ENCODE measurements at places on chromosomes 7 and 10.

- no peak for DNase-seq
Observed at GRCh38 chr10:69818676-69819239, 17.1 kb downstream of the COL13A1 start.

- no peak for DNase-seq
Observed at GRCh38 chr7:139011373-139011772, 24.5 kb downstream of the ZC3HAV1L start.

DNA sequence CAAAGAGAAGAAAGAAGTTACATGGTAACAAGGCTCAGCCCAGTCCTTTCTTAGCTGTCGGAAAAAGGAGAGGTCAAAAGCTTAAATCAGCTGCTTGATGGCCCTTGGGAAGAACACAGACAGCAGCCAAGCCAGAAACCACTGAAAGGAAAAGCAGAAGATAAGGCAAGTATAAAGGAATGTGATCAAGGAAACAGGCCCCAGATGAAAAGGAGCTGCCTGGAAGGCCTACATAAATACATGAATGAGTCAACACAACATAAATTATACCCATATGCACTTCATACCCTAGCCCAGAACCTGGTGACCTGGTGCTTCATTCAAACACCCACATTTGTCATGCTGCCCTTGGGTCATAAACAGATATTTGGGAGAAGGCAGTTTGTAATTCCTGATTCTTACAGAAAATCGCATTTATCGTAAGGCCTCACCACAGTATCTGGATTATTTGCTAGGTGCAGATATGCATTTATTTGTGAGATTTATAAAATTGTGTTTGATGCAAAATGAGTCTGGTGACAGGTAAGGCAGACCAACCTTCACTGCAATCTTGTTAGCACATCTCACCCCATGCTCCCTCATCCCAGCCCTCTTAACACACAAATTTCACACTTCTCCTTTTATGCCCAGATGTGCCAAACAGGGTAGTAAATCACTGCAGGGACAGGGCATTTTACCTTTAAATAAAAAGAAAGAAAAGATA is 94.9 kb upstream of the KCNIP2 start:
- DNase-seq, result peak; percentile 82

DNA sequence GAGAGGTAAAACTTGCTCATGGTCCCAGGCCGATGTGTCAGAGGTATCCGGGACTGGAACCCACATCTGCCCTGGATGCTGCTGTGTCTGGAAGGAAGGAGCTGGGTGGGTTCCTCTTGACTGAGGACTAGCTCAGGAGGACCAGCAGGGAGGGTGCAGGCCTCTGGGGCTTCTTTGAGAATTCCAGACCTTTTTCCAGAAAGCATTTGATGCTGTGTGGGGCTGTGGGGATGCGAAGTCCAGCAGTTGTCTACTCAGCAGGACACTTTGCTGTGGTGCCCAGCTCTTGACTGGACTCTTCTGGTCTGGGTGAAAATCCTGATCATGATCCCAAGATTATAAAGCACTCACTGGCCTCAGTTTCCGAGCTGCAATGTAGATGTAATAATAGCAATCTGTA is 1.7 kb downstream of the RAMP3 start:
- no peak for DNase-seq

GRCh38 chr10:50501478-50501877 is 122.3 kb downstream of the SGMS1 start:
- DNase-seq, result no peak
